NAMALWA (cell line): ENCODE measurements at places on chromosomes 11 and 22.

DNA sequence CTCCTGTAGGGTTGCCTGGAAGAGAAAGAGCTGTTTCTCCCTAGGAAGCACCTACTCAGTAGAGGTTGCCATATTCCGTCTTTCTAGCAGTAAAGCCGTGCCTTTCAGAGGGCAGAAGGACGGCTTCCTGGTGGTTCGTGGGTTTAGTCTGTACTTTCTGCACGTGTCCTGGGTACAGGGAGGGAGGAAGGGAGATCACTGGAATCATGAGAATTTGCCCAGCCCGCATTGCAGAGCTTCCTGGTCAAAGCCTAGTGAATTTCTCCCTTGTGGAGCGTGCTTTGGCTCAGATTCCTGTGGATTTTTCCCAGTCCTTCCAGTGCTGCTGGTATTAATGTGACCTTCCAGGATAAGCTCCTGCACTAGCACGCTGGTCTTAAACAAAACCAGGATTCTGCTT, 44.9 kb downstream of the GRAMD1B start:
- DNase-seq, result no peak

DNA sequence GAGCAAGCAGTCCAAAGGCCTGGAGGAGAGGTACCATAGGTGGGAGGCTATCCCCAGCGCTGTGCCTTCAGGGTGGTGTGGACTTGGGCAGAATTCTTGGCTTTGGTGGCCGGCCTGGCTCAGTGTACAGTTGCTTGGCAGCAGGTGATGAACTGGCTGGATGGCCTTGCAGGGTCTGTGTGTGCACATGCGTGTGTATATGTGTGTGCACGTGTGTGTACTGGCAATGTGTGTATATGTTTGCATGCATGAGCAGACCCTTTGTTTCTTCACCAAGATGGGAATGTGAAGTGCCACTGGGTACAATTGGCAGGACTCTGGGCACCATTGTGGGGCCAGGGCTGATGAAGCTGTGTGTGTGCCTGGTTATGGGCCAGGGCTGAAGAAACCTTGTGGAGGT, 53.0 kb downstream of the CEP164 start:
- DNase-seq, result no peak

DNA sequence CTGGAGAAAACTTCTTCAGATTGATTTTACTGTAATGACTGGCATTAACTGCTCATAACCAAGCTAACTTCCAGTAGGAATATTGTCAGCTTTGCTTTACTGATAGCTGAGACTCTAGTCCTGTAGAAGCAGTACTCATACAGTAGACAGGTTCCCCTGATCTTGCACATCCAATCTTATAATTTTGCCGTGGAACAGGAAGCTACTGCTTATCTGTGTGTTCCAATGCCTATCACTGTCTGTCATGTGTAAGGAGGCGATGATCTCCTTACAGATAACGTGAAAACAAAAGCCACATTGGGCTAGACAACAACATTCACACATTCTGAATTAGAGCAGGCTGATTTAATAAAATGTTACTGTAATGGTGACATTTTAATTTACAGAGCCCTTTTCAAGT, 13.2 kb downstream of the HSD17B12 start:
- no peak for DNase-seq

GRCh38 chr11:103420593-103420992, 311.4 kb downstream of the DYNC2H1 start:
- DNase-seq, result peak; percentile 32

- no peak for DNase-seq
Measured at GRCh38 chr11:91100427-91100826, 877.6 kb upstream of the CHORDC1 start.

- no peak for DNase-seq
Measured at GRCh38 chr11:71936825-71937224, 8.0 kb downstream of the RNF121 start.

DNA sequence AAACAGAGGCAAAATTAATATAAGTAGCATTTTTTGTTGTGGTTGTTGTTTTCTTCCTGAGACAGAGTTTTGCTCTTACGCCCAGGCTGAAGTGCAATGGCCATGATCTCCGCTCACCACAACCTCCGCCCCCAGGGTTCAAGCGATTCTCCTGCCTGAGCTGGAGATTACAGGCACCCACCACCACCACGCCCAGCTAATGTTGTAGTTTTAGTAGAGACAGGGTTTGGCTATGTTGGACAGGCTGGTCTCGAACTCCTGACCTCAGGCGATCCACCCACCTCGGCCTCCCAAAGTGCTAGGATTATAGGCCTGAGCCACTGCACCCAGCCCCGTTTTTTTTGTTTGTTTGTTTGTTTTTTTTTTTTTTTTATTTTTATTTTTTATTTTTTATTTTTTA, 64.5 kb downstream of the MCHR1 start:
- DNase-seq, result no peak

DNA sequence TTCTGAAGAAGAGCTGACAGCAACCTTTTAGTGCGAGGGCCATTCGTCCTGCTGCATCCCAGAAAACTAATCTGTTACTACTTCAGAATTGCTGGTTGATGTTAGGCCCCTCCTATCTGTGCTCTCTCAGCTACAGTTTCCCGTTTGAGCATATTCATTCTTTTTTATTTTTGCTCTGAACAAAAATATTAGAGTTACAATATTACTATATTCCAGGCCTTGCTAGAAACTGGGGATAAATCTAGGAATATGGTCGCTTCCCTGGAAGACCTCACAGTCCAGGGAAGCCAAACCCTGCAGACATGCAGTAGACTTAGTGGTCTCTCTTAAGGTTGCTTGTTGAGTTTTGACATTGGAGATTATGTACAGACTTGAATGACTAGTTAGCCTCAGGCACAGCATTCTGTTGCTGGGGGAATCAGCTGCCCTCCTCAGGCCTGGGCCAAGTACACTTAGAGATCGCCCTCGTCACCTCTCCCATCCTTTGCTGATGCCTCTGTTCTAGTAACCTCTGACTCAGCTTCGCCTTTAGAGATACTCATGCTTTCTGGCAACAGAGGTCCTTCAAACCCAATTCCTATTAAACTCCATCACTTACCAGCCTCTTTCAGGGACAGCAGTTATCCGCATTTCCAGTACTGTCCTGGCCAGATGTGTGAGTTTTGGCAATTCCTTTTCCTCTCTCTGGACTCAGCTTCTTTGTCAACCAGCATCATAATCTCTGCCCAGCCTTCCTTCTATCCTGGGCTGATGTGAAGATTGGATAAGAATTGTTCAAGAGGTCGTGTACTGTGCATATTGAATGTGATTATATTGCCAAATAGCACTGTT, 698 bp upstream of the ANAPC15 start:
- no peak for DNase-seq

GRCh38 chr11:68450711-68451110, 9.8 kb upstream of the PPP6R3 start:
- DNase-seq, result no peak

DNA sequence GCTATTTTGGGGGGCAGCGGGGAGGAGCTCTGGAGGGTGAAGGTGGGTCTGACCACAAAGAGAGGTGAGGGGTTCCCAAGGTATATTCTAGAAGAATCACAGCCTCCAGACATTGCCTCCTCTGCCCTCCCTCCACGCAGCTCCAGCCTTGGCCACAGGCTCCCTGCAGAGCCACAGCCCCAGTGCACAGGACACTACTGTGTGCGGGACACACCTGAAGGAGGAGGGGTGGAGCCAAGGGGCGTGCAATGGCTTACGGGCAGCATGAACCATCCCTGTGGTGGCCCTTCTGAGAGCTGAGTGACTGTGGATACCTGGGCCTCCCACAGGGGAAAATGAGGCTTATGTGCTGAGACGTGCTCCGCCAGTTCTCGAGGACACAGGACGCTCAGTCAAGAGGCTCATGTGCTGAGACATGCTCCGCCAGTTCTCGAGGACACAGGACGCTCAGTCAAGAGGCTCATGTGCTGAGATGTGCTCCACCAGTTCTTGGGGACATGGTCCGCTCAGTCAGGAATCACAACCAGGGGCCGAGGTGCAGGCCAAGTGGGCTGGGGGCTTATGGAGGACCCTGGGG, 417.3 kb downstream of the SHANK2 start:
- no peak for DNase-seq

GRCh38 chr11:45922425-45923082, at the start of gene LARGE2:
Gene LARGE2, plus strand, starts transcription at chr11:45922656. Its CDS starts 227 bp downstream, at chr11:45922883.
- no peak for DNase-seq

- DNase-seq, result no peak
Measured at GRCh38 chr22:48135592-48135991, 1373.1 kb downstream of the TBC1D22A start.

- DNase-seq, result peak; percentile 16
Measured at GRCh38 chr11:122578171-122578825, 77.2 kb upstream of the UBASH3B start.

GRCh38 chr11:125903711-125904659, at the start of gene DDX25:
Gene DDX25, plus strand, starts transcription at chr11:125904508. Its CDS starts 10 bp downstream, at chr11:125904518.
- no peak for DNase-seq

- no peak for DNase-seq
Measured at GRCh38 chr22:25489947-25490346, 74.5 kb upstream of the GRK3 start.

- no peak for DNase-seq
Measured at GRCh38 chr22:46448333-46448732, 89.1 kb downstream of the CELSR1 start.

GRCh38 chr11:6481924-6482275, 599 bp downstream of the TIMM10B start:
- no peak for DNase-seq

- DNase-seq, result no peak
Measured at GRCh38 chr22:20114506-20115475, 1.1 kb upstream of the RANBP1 start.

GRCh38 chr11:41954034-41954433, 494.6 kb upstream of the LRRC4C start:
- DNase-seq, result no peak

DNA sequence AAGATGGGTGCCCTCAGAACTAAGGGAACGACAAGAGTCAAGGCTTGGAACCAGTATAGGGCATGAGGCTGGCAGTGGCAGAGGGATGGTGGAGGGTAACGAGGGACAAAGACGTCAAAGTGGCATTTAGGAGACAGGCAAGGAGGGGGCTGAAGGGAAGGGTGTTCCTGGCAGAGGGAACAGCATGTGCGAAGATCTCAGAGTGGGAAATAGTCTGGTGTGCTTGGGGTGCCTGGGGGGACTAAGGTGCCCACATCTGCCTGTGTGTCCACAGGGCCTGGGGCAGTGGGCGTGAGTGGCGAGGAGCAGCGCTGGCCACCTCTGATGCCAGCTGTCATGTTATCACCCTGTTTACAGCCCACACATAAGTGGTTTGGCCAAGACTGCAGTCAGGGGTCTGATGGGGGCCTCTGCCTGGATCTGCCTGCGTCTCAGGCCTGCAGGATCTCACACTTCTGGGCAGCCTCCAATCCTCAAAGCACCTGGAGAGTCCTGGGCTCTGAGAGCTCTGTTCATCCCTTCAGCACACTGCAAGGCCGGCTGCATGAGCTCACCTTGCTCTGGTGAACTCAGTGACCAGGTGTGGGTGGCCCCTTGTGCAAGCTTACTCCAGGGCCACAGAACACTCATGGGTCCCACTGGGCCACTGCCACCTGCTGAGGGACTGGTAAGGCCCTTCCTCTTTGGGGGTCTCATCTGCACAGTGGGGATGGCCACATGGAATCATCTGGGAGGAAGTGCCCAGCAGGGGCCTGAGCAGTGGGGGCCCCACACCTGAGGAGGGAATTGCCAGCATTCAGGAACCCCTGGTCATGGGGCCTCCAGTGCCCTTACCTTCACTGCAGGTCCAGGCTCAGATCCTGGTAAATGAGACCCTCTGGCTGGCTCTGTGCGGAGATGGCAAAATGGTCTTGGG, 89.7 kb upstream of the SHISAL1 start:
- no peak for DNase-seq

DNA sequence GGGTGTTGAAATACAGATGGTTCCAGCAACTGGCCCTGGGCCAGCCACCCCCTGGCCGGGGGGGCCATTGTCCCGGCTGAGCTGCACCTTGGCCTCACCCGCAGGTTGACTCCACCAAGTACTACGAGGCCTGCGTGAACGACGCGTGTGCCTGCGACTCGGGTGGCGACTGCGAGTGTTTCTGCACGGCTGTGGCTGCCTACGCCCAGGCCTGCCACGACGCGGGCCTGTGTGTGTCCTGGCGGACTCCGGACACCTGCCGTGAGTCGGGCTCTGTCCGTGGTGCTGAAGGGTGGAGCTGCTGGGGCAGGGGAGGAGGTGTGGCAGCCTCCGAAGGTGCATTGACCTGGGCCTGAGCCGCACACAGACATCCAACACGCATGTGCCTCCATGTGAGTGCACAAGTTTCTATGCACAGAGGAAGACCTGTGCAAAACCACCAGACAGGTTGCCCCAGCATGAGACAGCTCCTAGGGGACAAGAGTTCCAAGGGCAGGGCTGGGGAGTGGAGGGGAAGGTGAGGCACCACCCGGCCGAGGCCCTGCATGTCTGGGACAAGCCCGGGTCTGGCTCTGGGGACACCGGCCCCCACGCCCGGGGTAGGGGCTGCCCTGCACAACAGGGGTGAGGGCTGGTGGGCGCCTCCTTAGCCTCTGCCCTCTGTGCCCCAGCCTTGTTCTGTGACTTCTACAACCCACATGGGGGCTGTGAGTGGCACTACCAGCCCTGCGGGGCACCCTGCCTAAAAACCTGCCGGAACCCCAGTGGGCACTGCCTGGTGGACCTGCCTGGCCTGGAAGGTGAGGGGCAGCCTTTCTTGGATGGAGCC, 16.1 kb downstream of the MUC5B start:
- DNase-seq, result no peak

DNA sequence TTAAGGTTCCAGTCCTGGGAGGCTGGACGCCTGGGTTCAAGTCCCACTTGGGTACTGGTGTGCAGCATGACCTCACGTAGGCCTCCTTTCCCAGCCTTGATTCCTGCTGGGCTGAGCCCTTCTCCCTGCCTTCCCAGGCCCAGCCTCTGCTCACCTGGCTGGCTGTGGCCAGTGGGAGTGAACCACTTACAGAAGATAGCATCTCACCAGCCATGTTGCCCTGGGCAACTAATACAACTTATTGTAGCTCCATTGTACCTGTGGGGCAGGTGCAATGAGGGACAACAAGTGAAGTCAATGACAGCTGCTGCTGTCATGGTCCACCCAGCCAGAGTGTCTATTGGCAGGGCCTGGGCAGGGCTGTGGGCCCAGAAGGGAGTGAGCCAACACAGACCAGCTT, 48.4 kb upstream of the MPEG1 start:
- DNase-seq, result no peak

DNA sequence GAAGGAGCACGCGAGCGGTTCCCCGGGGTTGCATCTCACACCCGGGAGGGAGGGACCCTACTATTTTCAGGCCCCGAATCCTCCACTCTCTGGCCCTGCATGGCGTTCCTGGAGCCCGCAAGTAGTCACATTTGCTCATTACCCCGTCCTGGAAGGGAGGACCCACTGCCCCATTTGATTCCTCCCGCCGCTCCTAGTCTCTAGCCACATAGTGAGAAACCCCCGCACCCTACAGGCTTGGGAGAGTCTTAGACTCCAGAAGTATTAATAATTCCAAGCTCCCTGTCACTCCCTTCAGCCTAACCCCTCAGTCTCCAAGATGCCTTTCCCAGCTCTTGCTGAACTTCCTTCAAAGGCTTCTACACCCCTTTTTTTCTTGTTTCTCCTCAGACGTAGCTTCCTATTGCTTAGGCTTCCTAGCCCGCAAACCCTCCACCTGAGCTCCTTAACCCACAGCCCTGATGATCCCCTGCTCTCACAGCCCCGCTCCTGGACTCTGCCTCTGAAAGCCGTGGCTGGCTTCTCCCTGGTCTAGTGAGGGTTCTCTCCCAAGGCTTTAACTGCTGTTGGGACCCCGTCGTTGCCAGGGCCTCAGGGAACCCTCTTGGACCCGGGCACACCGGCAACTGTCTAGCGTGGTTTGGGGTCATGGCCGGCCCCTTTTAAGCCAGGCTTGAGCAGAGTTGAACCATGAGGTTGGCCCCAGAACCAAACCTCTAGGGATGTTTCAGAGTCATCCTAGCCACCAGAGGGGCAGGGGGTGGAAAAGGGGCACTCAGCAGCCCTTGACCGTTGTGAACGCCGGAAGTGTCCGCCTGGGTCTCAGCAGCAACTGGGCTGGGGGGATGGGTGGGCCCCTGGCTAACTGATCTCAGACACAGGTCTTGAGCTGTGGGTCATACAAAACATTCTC, 862 bp downstream of the GGA1 start:
- peak; percentile 60 for DNase-seq
